ENCODE measurements at places on chromosomes 5 and 9. TPM values are rescaled to one million over a fixed set of nuclear protein-coding genes. Genes with fewer than 3 reads are reported as not detected.

SH3PXD2B gene
- total RNA-seq: 27.2 TPM

ANKHD1 gene
- total RNA-seq: 42.4 TPM

IL4 gene
- total RNA-seq: not detected

AJM1 gene
- 1.4 TPM for total RNA-seq

PRLR gene
- total RNA-seq: 0.18 TPM

DMRT3 gene
- total RNA-seq: not detected

PAPPA gene
- 209 TPM for total RNA-seq

ANKRD33B gene
- total RNA-seq: 8.4 TPM

ZNF454 gene
- total RNA-seq: 2.1 TPM

TMEM252 gene
- not detected for total RNA-seq

MCIDAS gene
- total RNA-seq: not detected

TAF11L5 gene
- total RNA-seq: not detected

Measured in smooth muscle cell of bladder (primary cell).